ENCODE measurements at places on chromosomes 12 and 14.

GRCh38 chr12:121214166-121214777 is 4.3 kb downstream of the P2RX4 start:
- no peak overlapping the region for H3K27ac ChIP-seq
- H3K27me3 ChIP-seq, result no peaks in the 10 kb centered on the region
- H3K4me3 ChIP-seq, result no peak overlapping the region
- no peaks in the 10 kb centered on the region for H3K4me1 ChIP-seq

GRCh38 chr12:81224626-81225025 is 146.7 kb downstream of the ACSS3 start:
- H3K4me3 ChIP-seq, result no peak overlapping the region
- no peaks in the 10 kb centered on the region for H3K4me1 ChIP-seq
- no peak for DNase-seq
- no peak overlapping the region for H3K27ac ChIP-seq

- no peak for DNase-seq
- no peak overlapping the region for H3K27ac ChIP-seq
- H3K27me3 ChIP-seq, result no peaks in the 10 kb centered on the region
- no peak overlapping the region for H3K4me3 ChIP-seq
These were observed 44.6 kb upstream of the EVL start for GRCh38 chr14:100020629-100021028.

- no peaks in the 10 kb centered on the region for H3K27me3 ChIP-seq
- H3K27ac ChIP-seq, result peak overlapping the region; percentile 92
- peaks cover 2% of the 10 kb centered on the region for H3K36me3 ChIP-seq
- H3K4me1 ChIP-seq, result peaks cover 6% of the 10 kb centered on the region
These were observed 31.1 kb downstream of the SSH1 start for GRCh38 chr12:108826101-108826806.

DNA sequence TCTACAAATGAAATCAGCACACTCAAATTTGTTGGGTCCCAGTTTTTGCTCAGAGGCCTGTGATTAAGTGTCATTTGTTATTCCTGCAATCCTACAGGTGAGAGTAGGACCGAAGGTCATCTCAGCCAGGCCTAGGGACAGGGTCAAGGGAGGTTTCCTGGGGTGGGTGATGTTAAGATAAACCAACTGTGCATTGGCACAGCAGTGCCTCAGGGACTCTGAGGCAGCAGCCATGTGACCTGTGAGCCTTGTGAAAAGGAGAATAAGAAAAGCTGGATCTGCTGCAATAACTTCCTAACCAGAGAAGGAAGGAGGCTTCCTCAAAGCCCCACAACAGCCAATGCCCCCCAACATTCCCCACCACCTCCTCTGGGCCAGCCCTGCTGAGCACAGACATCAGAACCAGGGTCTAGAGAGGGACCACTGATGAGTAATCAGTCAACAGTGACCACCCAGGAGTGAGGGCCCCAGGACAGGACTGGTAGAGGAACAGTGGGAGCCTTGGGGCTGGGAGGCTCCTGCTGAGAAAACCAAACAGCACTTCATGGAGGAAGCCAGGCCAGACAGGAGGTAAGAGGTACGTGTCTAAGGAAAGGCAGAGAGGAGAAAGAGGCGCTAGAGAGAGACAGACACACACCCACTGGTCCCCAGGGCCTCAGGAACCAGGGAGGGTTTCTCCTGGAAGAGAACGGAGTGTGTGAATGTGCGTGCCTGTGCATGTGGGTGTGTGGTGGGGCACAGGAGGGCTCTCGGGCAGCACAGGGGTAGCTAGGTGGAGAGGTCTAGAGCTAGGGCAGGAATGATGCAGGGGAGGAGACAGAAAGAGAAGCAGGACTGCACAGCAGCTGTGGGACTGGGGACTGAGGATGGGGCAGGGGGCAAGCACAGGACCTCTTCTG is 82.4 kb downstream of the ITPK1 start:
- H3K36me3 ChIP-seq, result no peaks in the 10 kb centered on the region
- DNase-seq, result no peak
- no peak overlapping the region for H3K27ac ChIP-seq
- H3K4me1 ChIP-seq, result no peaks in the 10 kb centered on the region

GRCh38 chr14:20494935-20495766 is 10.2 kb upstream of the RNASE10 start:
- H3K27ac ChIP-seq, result no peak overlapping the region
- DNase-seq, result no peak
- H3K4me1 ChIP-seq, result no peaks in the 10 kb centered on the region

DNA sequence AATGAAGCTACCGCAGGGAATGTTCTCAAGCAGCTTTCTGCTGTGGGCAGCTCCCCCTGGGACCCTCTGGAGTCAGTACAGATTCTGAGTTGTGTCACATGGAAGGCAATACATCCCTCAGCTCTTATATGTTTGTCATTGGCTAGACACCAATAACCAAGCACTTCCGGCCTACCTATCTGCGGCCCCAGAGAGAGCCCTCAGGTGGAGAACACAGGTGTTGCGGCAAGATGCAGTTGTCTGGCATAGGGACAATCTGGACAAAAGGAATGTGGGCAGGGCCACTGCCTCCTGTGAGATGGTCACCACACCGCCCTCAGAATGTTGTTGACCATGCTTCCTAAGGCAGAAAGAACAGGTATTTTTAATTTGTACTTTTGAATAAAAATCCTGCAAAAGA is 118.7 kb downstream of the BRMS1L start:
- peaks cover 1% of the 10 kb centered on the region for H3K36me3 ChIP-seq
- no peaks in the 10 kb centered on the region for H3K4me1 ChIP-seq
- no peak overlapping the region for H3K27ac ChIP-seq
- no peak for DNase-seq
- no peak overlapping the region for H3K4me3 ChIP-seq

- no peaks in the 10 kb centered on the region for H3K4me1 ChIP-seq
- H3K4me3 ChIP-seq, result no peak overlapping the region
- no peaks in the 10 kb centered on the region for H3K36me3 ChIP-seq
- no peaks in the 10 kb centered on the region for H3K27me3 ChIP-seq
These were observed 523.0 kb upstream of the FOXG1 start for GRCh38 chr14:28243600-28243999.

DNA sequence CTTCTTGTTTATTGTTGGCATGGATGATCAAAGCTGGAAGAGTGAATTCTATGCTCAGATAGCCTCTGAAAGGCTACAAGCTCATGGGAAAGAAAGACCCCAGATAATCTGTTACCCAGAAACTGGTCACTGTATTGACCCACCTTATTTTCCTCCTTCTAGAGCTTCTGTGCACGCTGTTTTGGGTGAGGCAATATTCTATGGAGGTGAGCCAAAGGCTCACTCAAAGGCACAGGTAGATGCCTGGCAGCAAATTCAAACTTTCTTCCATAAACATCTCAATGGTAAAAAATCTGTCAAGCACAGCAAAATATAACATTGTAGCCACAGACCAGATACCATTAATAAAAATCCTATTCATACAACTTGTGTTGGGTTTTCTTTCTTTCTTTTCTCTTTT is 7.2 kb downstream of the ACOT6 start:
- no peak overlapping the region for H3K27ac ChIP-seq
- no peaks in the 10 kb centered on the region for H3K27me3 ChIP-seq
- no peaks in the 10 kb centered on the region for H3K36me3 ChIP-seq

- no peak overlapping the region for H3K27ac ChIP-seq
- no peaks in the 10 kb centered on the region for H3K4me1 ChIP-seq
- DNase-seq, result no peak
- H3K4me3 ChIP-seq, result no peak overlapping the region
- H3K27me3 ChIP-seq, result no peaks in the 10 kb centered on the region
- H3K36me3 ChIP-seq, result no peaks in the 10 kb centered on the region
These were observed 1318.9 kb downstream of the AACS start for GRCh38 chr12:126384026-126384564.

DNA sequence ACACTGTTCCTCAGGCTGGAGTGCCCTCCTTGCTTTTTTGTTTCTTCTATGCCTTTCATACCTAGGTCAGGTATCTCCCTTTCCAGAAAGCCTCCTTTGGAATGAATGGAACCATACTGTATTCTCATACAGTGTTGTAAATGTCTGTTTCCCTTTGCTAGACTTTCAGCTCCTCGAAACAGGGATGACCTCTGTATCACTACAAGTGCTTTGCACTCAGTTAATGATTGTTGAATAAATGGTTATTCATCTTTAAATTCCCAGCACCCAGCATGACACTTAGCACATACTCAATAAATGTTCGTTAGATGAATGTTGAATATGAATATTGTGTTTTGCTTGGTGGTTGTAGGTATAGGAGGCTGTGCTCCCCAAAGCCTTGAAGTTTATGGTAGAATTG is 5.9 kb upstream of the TULP3 start:
- no peaks in the 10 kb centered on the region for H3K4me1 ChIP-seq
- H3K27ac ChIP-seq, result no peak overlapping the region
- no peak for DNase-seq
- no peak overlapping the region for H3K4me3 ChIP-seq

DNA sequence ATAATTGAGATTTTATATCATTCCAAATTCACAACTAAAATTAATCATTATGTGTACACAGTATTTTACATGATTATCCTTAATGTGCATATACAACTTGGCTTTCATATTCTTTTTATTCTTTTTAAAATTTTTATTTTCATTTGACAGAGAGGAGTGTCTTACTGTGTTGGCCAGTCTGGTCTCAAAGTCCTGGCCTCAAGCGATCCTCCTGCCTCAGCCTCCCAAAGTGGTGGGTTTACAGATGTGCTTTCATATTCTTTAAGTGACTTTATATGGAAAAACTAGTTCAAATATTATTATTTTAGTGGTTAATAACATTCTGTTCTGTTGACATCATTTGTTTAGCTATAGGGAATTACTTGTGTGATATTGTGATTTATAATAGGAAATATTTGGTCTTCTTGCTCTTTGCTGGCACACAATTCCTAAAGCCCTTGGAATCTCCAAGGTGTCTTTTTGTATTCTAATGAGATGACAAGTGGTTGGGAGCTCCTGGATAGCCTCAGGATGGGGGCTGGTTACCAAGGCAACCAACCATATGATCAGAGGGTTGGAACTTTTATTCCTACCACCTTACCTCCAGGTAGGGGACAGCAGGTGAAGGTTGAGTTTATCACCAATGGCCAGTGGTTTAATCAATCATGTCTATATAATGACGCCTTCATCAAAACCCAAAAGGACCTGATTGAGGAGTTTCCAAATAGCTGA is 16.0 kb upstream of the ZNF410 start:
- no peak overlapping the region for H3K4me3 ChIP-seq
- H3K27me3 ChIP-seq, result no peaks in the 10 kb centered on the region

- DNase-seq, result no peak
- no peaks in the 10 kb centered on the region for H3K36me3 ChIP-seq
- no peaks in the 10 kb centered on the region for H3K27me3 ChIP-seq
- H3K4me1 ChIP-seq, result no peaks in the 10 kb centered on the region
These were observed 822.3 kb downstream of the LRFN5 start for GRCh38 chr14:42428996-42429395.

- H3K4me1 ChIP-seq, result peaks cover 10% of the 10 kb centered on the region
- no peak overlapping the region for H3K4me3 ChIP-seq
- H3K27ac ChIP-seq, result peak overlapping the region; percentile 17
These were observed 17.6 kb downstream of the NID2 start for GRCh38 chr14:52051251-52051650.

DNA sequence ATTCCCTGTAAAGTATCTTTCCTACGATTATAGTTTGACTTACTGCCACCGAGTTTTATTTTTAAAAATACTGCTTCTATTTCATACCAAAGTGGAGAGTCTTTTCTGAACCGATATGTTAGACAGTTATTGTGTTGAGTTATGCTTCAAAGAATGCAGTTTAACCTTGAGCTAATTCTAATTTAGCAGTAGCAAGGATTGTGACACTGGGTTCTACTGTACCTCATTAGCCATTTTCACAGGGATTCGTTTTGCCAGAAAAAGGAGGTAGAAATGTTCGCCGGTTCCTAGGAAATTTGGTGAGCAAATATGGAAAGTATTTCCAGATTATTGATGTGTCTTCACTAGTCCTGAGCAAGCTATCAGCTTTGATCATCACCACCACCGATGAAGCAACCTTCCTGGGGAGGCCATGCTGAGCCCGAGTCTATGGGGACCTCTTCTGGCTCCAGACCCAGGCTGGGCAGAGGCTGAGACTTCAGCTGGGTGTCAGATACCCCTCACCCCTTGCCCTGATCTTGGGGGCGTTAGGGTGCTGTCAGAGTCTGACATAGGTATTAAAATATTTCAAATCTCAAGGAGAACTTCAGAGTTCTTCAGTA is 13.6 kb downstream of the GLRX5 start:
- H3K27me3 ChIP-seq, result no peaks in the 10 kb centered on the region
- H3K4me1 ChIP-seq, result no peaks in the 10 kb centered on the region
- H3K4me3 ChIP-seq, result no peak overlapping the region
- H3K36me3 ChIP-seq, result no peaks in the 10 kb centered on the region

GRCh38 chr14:101945171-101945570 is 19.2 kb upstream of the DYNC1H1 start:
- no peak overlapping the region for H3K27ac ChIP-seq
- peaks cover 1% of the 10 kb centered on the region for H3K27me3 ChIP-seq
- no peak overlapping the region for H3K4me3 ChIP-seq
- no peak for DNase-seq

Data from aorta (tissue), 5 donors.